NCI-H1092 treated with DMSO at 0.1 percent for 48 hours (cell line): ENCODE measurements at places on chromosomes 7 and 10.

DNA sequence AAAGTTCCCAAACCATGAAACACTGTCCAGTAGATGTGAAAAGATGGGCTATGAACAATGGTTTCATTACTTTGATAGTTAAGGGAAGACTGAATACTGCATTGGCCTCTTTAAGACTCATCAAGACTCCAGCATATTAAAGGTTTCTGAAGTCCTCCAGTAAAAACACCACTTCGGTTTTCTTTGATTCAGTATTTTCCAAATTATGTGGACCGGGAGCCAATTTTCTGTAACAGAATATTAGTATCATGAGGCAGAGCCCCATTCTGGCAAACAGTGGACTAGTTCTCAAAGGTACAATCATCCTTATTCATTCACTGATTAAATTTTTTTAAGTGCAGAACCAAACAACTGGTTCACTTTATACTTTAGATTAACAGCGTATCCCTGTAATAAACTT, 241.1 kb upstream of the LRGUK start:
- no peak for DNase-seq

DNA sequence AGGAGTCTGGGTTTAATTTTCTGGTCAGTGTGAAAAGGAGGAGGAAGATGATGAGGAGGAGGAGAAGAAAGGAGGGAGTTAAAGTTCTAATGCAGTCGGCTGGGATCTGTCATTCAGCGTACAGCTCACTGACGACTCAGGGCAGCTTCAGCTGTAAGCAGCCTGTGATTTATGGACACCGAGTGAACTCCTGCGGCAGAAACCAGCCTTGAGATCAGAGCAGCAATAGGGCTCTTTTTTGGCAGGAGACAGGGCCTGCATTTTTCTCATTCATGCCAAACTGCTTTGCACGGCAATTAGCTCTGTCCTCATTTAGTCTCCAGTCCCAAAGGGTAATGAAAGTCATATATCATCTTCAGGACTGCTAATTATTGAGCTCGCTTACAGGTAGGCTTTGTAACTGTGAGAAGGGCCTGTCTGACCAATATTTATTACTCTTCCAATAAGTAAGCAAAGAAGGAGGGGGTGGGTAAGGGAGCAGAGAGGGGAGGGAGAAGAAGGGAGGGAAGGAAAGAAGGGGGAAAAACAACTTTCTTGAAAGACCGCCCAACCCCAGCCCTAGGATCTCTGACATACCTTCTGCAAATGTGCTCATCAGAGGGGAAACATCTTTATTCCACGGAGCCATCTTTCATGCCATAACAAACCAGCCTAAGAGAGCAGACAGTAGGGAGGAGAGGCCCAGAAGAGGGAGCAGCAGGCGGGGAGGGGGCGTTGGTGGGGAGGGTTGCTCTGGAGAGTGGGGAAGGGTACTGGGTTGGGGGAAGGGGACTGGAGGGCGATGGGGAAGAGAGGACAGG, 48.1 kb upstream of the COMTD1 start:
- no peak for DNase-seq

DNA sequence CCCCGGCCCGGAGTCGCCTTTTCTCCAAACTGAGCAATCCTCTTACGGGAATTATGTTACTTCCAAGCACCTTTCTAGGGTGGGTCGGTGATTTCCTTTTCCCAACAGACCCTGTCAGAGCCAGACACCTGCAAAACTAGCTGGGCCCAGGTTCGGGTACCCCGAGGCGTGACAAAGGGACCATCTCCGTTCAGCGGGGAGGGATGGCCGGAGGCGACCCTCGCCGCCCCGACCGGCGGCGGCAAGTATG, 445 bp downstream of the PPA1 start:
- no peak for DNase-seq

DNA sequence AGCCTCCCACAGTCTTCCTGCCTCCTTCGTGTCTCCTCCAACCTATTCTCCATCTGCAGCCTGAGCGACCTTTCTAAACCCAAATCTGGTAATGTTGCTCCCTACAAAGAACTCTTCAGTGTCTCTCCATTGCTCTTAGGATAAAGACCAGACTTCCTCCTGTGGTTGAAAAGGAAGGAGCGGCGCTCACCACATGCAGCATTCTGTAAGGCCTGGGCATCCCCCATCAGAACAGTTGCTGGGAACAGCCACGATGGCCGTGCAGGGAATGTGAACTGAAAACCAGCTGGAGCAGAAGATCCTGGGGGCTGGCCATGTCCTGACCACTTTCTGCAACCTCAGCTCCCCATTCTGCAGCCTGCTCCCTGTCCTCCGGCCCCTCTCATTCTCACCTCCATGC, 237.8 kb upstream of the ZMIZ1 start:
- DNase-seq: no peak

DNA sequence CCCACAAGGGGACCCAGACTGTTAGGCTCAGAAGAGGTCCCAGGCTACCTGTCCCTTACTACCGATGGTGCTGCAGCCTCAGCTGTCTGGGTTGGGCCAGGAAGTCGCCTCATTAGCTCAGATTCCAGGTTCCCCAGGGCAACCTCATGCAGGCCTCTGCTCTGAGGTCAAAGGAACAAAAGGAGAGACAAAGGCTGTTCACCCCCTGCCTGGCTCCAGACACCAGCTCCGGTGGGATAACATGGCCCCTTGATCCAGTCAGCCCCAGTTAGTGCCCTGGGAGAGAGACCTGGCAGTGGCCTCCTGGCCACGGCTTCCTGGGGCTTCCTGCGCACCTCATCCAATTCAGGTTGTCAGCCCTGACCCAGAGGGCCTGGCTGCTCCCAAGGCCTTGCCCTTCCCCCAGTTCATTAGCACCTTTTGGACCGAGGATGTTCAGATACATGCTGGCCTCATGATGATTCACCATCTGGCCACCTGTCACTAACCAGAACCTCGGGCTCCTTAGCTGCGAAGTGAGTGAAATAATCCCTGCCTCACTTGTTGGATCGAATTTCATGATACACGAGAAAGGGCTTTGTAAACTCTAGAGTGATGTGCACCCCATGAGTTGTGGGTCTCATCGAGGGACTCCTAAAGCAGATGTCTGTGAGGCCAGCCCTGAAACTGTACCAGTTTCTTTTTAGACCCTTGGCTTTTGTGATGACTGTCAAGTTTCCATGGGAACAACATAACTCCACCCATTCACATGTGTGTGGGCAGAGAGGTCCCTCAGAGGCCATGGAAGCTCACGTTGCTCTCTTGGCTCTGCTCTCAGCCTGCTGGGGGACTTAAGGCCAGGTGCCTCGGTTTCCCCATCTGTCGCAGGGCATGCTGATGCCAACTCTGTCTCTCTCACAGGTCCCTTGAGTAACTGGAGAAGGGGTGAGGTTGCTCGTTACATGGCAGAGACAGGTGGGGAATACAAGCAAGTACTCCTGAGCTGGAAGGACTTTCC, 79.5 kb upstream of the PCBD1 start:
- DNase-seq: no peak

DNA sequence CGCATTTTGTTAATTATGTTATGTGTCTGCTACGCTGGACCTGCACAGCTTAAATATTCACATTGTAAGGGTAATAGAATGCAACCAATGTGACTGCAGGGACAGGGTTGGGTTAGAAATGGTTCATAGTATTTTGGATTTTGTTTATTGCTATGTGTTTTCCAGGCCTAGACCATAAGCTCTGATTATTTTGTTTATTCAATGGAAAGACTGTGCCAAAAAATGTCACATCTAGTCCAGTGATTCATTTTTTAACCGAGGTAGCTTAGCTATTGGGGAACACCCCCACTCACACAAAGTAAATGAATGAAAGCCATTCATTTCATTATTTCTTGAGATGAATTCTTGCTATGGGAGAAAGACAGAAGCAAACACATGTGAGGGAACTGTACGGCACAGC, 516.5 kb upstream of the ANKRD30A start:
- no peak for DNase-seq

GRCh38 chr10:53356616-53357349, 584.2 kb upstream of the MBL2 start:
- no peak for DNase-seq

- no peak for DNase-seq
These were observed 60.2 kb downstream of the SMURF1 start for GRCh38 chr7:99083733-99084132.

- DNase-seq: no peak
These were observed 252.0 kb downstream of the SKIDA1 start for GRCh38 chr10:21273400-21273968.

DNA sequence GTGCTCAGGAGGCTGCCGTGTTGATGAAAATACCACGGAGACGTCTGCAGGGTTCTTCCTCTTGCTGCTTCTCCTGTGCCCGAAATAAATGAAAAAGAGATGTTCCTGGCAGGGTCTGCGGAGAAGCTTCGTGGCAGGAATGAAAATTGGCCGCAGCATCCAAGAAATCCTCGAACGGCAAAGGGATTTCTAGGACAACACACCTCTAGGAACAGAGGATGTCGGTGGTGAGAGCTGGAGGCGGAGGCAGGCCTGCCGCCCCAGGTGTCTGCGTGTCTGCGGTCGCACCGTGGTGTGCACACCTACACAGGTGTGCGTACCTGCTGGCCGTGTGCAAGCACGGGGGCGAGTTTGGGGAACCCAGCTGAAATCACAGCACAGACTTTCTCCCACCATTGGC, 43.4 kb downstream of the TMEM130 start:
- peak; percentile 88 for DNase-seq

- no peak for DNase-seq
These were observed 63.6 kb downstream of the ANKRD7 start for GRCh38 chr7:118288098-118288497.

- DNase-seq: peak; percentile 6
These were observed 29.4 kb upstream of the GATAD1 start for GRCh38 chr7:92417913-92418312.

- DNase-seq: no peak
These were observed 184.5 kb upstream of the SHH start for GRCh38 chr7:155996718-155997280.

GRCh38 chr7:135692055-135692454, 29.7 kb downstream of the STMP1 start:
- no peak for DNase-seq

GRCh38 chr10:98172495-98172894, 38.0 kb downstream of the R3HCC1L start:
- no peak for DNase-seq

- no peak for DNase-seq
These were observed 59.1 kb downstream of the NRF1 start for GRCh38 chr7:129670656-129671055.

- DNase-seq: no peak
These were observed 235.7 kb upstream of the TCERG1L start for GRCh38 chr10:131547129-131547799.
